Dorsolateral prefrontal cortex (tissue), 122 donors: ENCODE measurements at places on chromosomes 7 and 10.

DNA sequence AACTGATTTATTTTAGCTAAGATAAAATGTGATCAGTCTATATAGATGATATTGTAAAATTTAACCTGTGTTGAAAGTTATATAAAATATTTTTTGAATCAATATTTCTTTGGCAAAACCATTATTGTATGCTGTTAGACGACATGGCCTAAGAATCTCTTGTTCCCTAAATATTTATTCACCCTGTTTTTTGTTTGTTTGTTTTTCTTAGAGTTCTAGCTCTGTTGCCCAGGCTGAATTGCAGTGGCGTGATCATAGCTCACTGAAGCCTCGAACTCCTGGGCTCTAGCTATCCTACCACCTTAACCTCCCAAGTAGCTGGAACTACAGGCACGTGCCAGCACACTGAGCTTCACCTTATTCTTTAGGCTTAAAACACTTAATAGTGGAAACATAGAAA is 410.7 kb downstream of the ARL4A start:
- no peak for DNase-seq

GRCh38 chr10:11191678-11192077 is 174.0 kb downstream of the CELF2 start:
- no peak for DNase-seq

GRCh38 chr7:95630702-95631458 is 34.6 kb upstream of the PDK4 start:
- no peak for DNase-seq

DNA sequence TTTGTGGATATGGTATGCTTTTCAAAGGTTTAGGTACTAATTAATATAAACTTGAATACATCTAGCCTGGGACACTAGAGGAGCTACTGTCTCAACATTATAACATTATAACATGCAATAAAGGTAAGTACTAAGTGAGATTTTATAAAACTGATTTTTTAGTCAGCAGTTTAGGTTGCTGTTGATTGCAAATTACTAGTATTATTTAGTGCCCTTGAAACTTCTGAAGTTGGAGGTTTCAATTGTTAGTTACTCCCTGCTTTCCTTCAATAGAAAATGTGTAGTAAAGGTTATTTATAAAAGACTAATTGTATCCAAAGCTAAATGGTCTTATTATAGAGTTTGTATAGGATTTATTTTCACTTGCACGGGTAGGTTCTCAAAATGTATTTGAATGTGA is 95.2 kb downstream of the POLL start:
- DNase-seq: no peak

DNA sequence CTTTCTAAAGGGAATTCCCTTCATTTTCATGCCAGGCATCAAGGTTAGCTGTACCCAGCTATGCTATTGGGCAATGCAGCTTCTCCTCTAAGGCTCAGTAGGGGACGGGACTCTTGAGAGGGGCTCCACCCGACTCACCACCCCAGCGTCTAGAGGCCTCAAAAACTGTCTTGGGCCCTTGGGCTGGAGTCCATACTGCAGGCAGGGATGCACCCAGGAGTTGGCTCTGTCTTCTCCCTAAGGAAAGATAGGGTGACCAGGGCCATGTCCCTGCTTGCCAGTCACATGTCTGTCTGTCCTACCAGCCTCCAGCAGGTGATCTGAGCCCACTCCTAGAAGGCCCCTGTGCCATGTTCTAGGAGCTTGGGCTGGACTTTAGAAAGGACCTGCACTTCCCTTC is 1.2 kb downstream of the OPN4 start:
- DNase-seq: peak; percentile 15
